ENCODE measurements at places on chromosomes 11 and 22.
A peak's percentile ranks its signal among the peaks of the same experiment; 100 is the strongest.

DNA sequence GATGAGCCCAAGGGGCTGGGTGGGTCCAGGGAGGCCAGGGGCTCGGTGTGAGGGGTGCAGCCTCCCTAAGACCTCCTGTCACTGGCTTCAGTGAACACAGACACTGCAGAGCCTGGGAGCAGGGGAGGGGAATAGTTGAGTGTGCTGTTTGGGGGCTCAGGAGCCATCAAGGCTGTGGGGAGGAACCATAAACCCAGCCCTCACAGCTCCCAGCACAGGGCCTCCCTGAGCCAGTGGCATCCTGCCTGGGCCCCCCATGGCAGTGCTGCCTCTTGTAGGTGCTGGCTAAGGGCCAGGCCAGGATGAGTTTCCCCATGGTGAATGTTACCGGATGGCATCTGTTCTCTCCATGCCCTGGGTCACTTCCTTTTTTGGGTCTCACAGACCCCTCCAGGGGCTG is 25.5 kb downstream of the KCNJ5 start:
- no peak for DNase-seq

DNA sequence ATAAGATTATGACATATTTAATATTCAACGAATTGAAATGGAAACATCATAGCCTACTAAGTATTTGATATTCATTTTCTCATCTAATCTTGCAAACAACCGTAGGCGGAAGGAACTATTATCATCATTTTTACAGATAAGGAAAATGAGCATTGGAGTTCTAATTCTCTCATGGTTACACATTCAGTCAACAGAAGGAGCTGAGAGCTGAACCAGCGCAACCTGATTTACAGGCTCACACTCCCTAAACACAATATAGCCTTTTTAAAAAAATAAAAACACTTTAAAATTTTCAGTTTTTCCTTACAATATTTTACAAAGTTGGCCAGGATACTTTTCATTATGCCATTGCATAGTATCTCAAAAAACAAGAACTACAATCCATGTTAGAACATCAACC is 74.8 kb downstream of the APOL5 start:
- no peak for DNase-seq

DNA sequence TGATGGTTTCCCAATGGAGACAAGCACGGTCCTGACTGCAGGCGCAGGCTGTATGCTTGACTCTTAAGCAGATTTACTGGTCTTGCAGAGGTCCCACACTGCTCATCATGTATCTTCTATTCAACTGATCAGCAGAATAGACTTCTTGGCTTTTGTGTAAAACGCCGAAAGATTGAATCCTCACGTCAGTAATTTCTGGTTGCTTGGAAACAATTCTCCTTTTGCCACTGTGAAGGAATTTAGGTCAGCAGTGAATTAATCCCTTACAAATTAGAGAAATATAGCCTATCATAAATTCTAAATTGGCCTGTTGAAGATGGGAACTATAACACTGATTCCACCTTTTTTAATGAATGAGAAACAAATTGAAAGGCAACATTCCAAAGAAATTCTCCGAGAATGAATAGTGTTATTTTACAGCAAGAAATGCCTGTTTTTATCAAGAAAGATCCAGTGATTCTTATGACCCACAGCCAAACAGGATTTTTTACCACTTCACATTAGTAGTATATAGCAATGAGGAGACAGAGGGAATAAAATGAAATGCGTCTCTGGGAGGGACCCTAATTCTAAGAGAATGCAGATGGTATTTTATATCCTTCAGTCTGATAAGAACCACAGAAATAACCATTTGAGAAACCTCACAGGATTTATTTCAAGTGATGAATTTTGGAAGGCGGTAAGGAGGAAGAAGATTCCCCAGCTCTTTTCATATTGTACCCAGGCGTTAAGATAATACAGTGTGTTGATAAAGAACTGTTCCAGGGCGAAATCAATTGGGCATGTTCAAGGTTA is 362.5 kb downstream of the RAB38 start:
- no peak for DNase-seq

GRCh38 chr11:129308241-129308865 is 67.3 kb upstream of the BARX2 start:
- no peak for DNase-seq

- DNase-seq, result peak; percentile 82
Measured at GRCh38 chr22:46596819-46597218, 23.4 kb upstream of the GRAMD4 start.

- no peak for DNase-seq
Measured at GRCh38 chr11:30210357-30210756, 20.5 kb upstream of the FSHB start.

- no peak for DNase-seq
Measured at GRCh38 chr11:79431535-79431934, 9.3 kb downstream of the TENM4 start.

- no peak for DNase-seq
Measured at GRCh38 chr11:19597876-19598275, 114.8 kb upstream of the NAV2 start.

- no peak for DNase-seq
Measured at GRCh38 chr22:43941449-43941848, 13.8 kb upstream of the SAMM50 start.

- DNase-seq, result no peak
Measured at GRCh38 chr11:110475671-110476070, 45.9 kb downstream of the FDX1 start.

DNA sequence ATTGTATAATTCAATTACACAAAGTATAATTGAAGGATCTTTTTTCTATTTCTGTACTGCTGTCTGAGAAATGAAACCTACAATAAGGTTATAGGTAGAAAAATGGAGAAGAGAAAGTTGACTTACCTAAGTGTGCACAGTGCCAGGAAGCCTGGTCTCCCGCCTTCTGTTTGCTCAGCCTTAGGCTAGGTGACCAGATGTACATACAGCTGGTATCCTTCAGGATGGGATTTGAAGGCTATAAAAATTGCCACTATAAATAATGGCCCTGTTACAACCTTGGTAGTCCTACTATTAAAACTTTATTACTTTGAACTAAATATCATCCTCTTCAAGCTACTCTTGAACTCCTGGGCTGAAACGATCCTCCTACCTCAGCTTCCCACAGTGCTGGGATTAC is 19.7 kb downstream of the OR51E2 start:
- peak; percentile 25 for DNase-seq

GRCh38 chr22:17266251-17266971 is 47.2 kb upstream of the ADA2 start:
- DNase-seq, result no peak

DNA sequence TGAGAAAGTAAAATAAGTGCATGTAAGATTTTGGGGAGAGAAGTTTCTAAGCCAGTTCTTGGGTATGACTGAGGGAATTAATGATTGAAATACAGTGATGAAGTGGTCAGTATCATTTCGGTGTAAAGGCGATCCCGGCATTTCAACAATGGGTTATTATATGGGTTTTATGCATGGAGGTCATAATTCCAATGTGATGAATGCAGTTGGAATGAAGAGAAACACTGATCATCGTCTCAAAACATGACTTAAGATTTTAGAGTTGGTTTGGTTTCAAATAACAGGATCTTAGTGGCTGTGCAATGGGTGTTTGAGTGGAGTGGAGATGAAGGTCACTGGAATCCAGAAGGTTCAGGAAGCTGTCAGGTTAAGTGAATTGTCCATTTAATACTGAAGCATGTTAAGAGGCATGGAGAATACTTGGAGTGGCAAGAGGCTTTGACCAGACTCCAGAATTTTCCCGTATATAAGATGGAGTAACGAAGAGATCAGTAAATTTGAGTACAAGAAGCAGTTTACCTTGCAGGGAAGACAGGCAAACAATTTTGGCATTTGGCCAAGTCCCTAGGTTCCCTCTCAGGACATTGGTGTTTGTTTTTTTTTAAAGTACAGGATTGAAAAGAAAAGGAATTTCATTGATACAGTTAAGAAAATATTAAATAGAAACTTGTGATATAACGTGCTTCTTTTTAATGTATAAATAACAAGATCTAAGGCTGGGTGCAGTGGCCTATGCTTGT is 96.4 kb upstream of the BIRC3 start:
- DNase-seq, result no peak

DNA sequence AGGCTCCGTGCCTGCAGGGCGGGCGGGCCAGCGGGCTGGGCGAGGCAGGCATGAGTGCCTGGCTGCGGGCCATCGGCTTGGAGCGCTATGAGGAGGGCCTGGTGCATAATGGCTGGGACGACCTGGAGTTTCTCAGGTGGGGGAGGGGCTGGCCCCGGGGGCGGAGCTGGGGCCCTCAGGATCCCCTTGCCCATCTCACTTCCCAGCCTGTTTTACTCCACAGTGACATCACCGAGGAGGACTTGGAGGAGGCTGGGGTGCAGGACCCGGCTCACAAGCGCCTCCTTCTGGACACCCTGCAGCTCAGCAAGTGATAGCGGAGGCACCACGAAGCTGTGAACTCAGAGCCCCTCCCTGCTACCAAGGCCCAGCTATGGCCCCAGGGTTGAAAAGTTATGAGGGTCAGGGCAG is 5.9 kb downstream of the PHOX2A start:
- DNase-seq, result no peak

DNA sequence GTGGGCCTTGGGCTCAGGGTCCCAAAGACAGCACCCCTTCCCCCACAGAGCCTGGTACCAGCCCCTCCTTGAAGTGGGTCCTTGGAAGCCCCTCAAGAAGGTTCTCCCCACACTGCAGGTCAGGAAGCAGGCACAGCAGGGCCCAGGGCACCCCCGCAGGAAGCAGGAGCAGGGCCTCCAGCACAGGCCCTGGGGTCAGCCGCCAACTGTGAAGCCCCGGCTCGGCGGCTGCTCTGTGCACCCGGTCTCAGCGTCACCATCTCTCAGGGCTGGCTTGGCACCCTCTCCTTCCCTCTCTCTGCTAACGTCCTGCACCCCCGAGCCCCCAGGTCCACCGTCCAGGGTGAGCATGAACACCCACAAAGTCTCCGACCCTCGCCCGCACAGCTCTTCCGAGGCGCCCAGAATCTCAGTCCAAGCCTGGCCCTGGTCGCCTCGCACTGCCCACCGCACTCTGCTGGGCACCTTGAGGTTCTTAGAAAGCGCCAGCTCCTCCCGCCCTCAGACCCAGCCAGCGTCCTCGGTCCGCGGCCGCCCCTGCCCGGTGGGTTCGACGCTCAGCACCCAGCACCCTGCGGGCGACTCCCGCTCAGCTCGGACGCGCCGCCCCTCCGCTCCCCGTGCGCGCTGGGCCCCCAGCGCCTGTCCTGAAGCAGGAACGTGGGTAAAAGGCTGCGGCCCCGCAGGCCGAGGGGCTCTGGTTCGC is 1.4 kb upstream of the SIGIRR start:
- no peak for DNase-seq

GRCh38 chr22:47388331-47388730 is 625.9 kb downstream of the TBC1D22A start:
- DNase-seq, result no peak

GRCh38 chr11:8370812-8371515 is 107.3 kb upstream of the LMO1 start:
- DNase-seq, result no peak

- DNase-seq, result no peak
Measured at GRCh38 chr11:83779876-83780275, 493.7 kb upstream of the CCDC90B start.

GRCh38 chr11:16987205-16987568 is 27.0 kb downstream of the PLEKHA7 start:
- DNase-seq, result no peak

- DNase-seq, result no peak
Measured at GRCh38 chr22:30198152-30198825, 48.3 kb downstream of the LIF start.

DNA sequence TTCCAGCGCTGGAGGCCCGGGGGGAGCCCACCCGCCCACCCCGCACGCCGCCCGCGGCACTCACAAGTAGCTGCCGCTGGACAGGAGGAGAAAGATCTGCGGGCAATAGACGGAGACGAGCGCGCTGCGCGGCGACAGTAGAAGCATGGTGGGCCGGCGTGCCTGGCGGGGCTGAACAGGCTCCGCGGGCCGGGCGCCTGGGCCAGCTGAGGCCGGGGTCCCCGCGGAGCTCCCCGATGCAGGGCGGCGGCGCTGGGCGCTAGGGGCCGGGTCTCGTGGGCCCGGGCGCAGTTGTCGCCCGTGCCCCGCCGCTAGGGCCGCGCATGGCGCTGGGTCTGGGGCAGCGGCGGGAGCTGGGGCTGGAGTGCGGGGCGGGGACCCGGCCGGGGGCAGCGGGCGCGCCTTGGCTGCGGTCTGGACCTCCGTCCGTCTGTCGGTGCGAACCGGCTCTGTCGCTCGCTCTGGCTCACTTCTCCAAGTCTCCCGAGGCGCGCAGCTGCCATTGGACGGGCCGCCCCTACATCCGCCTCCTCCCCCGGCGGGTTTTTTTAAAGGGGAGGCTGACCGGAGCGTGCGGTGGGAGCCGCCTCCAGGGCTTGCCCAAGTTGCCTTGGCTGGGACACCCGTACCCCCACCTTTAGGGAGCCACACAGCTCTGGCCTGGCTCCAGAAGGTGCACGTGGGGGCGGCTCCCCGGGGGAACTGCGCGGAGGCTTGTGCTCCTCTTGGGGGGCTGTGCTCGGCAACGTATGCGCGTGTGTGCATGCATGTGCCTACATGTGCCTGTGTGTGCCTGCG is 4.7 kb downstream of the WNT7B start:
- DNase-seq, result no peak

DNA sequence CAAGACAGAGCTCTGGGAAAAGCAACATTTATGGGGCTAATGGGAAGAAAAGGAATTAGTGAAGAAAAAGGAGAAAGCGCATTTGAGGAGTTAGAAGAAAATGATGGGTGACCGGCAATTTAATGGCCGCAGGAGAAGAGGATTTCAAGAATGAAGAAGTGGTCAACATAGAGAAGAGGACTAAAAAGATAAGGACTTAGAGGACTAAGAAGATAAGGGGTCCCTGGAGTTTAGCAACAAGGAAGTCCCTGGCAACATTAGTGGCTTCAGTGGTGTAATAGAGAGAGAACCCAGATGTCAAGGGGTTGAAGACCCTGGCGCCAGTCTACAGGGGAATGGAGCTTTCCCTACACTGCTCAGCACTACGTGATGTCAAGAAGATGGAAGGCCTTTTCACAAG is 32.3 kb downstream of the WEE1 start:
- DNase-seq, result no peak

DNA sequence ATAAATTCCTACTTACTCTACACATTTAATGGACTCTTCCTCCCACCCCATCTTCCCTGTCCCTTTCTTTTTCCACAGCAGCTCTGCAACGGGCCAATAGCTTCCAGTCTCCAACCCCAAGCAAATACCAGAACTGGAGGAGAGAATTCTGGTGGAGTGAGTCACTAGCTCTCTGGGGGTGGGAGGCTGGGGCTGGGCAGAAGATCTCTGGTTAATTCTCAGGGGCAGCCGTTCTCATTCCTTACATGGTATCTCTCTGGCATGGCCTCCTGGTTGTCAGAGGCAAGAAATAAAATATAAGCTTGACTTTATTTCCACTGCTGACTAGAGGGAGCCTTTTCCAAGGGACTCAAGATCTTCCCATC is 90.4 kb upstream of the PARVA start:
- DNase-seq, result no peak

DNA sequence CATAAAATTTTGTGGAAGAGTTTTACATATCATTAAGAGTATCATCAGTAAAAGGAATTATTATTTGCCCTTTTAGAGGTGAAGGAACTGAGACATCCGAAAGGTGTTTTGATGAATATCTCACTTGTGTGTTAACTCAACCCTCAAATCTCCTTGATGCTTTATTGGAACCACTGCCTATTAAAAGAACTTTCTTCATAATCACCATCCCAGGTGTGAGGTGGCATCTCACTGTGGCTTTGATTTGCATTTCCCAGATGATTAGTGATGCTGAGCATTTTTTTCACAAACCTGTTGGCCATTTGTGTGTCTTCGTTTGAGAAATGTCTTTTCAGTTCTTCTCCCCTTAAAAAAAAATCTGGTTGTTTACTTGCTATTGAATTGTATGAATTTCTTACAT is 134.0 kb upstream of the SYN3 start:
- no peak for DNase-seq

Data from renal cortex interstitium (tissue), 15 donors.